Stomach (tissue), 19 donors: ENCODE measurements at places on chromosomes 2 and 18. TPM values are rescaled to one million over a fixed set of nuclear protein-coding genes. Genes with fewer than 3 reads are reported as not detected.
A peak's percentile ranks its signal among the peaks of the same experiment; 100 is the strongest.

DNA sequence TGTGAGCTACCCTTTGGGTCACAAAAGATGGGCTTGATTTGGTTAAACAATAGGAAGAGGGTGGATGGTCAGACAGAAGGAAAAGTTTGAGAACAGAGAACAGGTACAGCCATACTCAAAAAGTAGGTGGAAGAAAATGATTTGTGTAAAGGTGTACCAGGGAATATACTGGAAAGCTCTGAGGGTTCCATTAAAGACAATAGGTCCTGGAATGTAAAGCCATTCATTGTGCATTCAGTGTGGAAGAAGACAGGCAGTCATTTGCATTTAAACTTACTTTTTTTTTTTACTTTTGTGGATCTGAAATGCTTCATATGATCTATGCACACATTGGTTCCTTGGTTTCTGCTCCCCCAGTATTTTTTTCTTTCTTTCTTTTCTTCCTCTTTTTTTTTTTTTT is 581.4 kb upstream of the PIK3C3 start:
- DNase-seq: no peak

GRCh38 chr2:128454980-128455720 is 136.5 kb upstream of the HS6ST1 start:
- DNase-seq: peak; percentile 22

DNA sequence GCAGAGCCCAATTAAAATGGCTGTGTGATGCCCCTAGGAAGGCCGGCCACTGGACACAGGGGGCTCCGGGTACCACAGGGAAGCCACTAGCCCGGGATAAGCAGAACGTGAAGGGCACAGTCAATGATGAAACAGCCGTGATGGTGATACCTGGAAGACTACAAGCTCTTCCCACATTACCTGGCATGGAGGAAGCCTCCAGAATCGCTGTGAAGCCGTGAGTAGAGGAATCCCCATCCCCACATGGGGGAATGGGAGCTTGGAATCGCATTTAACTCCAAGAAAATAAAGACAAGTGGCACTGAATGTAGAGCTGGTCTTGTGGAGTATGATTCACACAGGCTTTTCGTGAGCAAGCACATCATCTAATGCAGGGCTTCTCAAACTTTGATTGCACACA is 16.1 kb downstream of the GALNT14 start:
- DNase-seq: no peak

DNA sequence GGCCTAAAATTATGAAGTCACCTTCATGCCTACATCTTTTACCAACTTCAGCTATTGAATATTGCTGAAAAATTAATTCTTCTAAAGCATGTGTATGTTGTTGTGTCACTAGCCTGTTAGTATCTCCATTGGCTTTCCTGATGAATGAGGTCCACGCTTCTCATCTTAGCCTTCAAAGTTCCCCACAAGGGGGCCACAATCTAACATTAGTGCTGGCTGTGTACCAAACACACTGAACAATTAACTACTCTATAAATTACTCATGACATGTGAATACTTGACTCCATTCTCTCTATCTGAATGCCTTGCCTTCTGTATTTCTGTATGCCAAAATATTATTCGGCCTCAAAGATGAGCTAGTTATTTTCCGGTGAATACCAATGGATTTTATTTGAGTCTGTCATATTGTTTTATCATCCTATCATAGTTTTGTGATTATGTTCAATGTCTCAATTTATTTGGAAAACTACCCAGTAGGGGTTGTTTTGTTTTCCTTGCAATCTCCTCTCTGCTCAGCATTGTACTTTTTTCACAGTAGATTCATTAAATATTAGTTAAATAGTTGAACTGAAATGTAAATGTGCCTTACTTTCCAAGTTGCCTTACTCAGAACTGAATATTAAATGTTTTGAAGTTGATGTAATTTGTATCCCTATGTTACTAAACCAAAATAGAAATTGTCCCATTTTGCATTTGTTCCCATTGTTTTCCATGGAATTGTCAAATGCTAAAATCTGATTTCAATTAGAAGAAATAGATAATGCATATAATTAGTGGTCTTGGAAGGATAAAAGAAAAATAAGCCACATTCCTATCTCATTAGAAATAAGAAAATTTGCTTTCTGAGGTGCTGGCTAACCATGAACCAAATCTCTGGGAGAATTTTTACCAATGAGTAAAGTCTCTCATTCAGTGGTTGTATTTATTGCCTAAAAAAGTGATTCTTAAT is 208.4 kb upstream of the COL3A1 start:
- no peak for DNase-seq

GRCh38 chr18:22999212-22999611 is 66.1 kb downstream of the RBBP8 start:
- no peak for DNase-seq

DNA sequence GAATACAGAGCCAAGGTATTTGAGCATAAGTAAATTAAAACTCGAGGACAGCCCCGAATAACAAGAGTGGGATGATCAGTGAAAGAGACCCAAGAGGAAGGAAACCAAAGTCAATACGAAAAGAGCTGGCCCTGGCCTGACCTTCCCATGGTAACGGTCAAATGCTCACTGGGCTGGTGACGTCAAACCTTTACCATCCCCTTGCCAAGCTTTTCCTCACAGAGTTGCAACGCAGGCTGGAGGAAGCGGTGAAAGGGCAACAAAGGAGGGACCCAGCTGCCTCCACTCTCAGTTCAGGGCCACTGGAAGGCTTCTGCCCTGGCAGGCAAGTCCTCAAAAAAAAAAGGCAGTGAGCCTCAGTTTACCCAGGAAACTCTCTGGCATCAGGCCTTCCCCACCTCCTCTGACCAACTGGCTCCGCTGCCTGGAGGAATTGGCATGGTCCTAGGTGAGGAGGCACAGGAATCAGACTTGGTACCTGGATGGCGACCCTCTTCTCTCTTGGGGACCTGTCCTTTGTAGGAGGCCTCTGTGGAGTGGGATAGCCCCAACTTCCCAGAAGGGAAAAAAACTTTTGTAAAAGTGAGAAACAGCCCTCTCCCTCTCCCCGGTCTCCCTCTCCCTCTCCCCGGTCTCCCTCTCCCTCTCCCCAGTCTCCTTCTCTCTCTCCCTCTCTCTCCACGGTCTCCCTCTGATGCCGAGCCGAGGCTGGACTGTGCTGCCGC is 212.4 kb downstream of the ANAPC1 start:
- peak; percentile 62 for DNase-seq

- no peak for DNase-seq
Measured at GRCh38 chr18:63073481-63073880, 246.1 kb downstream of the BCL2 start.

- DNase-seq: no peak
Measured at GRCh38 chr2:156511803-156512202, 75.6 kb downstream of the GPD2 start.

- DNase-seq: no peak
Measured at GRCh38 chr2:141923657-141924056, 207.2 kb downstream of the LRP1B start.

DNA sequence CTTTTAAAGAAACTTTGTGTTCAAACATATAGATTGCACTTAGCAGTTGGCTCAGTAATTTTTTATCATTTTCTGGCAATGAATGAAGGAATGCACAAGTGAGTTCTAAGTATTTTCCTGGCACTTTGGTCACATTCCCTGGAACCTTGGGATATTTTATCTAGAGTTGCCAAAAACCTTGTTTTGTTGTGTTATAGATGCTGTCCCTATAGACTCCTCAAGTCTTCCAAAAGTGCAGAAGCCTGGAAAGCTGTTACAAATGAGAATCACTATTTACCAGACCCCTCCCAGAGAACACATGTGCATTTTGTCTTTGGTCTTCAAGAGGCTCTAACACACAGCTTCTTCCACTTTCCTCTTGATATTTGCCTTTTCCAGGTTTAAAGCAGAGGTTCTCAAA is 108.3 kb downstream of the RND3 start:
- DNase-seq: no peak

DNA sequence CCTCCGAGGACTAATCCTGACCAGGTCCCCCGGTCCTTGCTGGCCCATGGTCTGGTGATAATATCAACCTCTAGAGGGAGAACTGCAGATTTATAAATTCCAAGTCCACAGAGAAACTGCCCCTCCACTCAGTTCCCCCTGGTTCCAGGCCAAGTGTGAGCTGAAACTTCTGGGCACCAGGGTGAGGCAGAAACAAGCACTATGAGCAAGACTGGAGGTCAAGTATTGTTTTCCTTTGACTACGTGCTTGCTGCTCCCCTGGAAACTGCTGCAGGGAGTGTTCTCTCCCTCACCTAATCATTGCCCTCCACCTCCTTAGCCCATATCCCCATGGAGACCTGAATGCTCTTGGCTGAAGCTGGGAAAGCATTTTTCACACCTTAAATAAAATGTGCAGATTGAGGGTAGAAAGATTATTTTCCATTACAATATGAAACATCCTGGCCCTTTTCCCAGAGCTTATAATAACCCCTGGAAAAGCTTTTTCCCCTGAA is 135.2 kb downstream of the RDH14 start:
- DNase-seq: no peak

GRCh38 chr18:42100911-42101310 is 145.9 kb downstream of the PIK3C3 start:
- no peak for DNase-seq

GRCh38 chr2:226906163-226906693 is 70.4 kb downstream of the RHBDD1 start:
- DNase-seq: no peak

GRCh38 chr18:56044239-56044638 is 456.2 kb upstream of the TCF4 start:
- no peak for DNase-seq

DNA sequence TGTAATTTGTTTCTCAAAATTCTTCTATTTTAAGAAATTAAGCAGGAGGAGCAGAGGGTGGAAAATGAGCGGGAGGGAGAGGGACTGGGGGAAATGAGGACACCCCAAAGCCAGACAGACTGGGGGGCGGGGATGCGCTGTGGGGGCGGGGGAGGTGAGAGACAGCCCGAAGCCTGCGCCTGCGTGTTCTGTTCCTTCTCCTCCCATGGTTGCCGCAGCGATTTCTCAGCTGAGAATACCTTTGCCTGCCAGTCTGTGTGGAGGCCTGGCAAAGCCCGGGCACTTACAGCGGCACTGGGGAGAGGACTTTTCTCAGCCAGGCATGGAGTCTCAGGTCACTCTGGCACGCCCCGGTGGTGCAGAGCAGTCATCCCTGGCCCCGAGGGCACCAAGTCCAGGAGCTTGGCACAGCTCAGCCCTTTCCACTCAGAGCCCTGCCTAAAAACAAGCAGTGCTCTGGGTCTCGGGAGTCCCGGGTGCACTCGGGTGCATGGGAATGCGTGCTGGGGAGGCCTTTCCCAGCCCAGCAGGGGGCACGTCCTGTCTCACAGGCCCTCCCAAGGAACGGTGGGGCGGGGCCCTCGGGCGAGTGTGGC is 289.3 kb upstream of the HS6ST1 start:
- DNase-seq: no peak

DNA sequence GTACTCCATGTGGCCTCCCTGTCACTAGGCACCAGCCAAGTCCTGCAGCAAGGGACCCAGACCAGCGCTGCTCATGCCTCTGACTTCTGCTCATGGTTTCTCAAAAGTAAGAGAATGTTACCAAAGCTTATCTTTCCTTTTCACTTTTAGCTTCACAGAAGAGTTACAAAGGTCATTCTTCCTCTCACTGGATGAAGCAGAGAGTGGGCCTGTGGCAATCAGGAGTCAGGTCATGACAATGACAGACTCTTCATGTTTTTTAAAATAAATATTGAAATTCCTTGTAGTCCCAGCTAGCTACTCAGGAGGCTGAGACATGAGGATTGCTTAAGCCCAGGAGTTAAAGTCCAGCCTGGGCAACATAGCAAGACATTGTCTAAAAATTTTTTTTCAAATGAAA is 126.1 kb downstream of the OSR1 start:
- no peak for DNase-seq

DNA sequence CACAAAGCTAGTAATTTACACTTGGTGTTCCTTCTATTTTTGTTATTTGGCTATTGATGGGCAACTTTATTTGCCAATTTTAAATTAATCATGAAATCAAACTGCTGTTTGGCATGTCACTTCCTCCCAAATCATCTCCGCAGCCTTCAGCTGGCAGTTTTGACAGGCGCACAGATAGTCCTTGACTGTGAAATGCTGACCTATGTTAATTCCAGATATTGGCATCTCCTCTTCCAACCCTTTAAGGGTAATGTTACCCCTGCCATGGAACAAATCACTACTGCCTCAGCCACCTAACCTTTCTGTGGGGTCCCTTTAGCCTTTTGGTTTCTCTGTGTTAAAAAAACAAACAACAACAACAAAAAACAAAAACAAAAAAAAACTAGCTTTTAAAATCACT is 182.4 kb upstream of the TANK start:
- no peak for DNase-seq

GRCh38 chr18:55320424-55321264 is 267.3 kb downstream of the TCF4 start:
- DNase-seq: peak; percentile 51

- no peak for DNase-seq
Measured at GRCh38 chr2:196468394-196468793, 171.1 kb upstream of the CCDC150 start.

- DNase-seq: no peak
Measured at GRCh38 chr2:181104512-181105115, 124.2 kb downstream of the UBE2E3 start.

SERPINB3 gene
- not detected for total RNA-seq

LCT gene
- not detected for total RNA-seq

TUBA3D gene
- total RNA-seq: not detected

CPLX4 gene
- total RNA-seq: not detected

GAL3ST2 gene
- not detected for total RNA-seq

RPRM gene
- total RNA-seq: not detected

CAPN14 gene
- 1.3 TPM for total RNA-seq

PARD3B gene
- 30.8 TPM for total RNA-seq

STAT1 gene
- total RNA-seq: 80.4 TPM

SOWAHC gene
- 5.3 TPM for total RNA-seq
